ENCODE measurements at places on chromosomes 7 and 10.

DNA sequence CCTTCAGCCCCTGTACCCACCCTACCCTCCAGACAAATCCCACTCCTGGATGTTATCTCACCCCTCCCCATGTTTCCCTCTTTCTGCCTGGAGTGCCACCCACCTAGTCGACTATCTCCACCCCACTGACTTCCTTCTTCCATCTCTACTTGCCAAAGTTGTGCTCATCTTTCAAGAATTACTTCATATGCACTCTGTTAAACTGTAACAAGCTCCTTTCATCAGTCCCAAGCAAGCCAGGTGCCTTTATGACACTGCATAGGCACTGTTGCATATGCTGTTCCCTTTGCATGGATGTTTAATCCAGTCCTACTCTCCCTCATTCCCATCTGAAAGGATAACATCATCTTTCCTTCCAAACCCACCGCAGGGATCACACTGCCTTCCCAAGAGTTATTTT is 8.9 kb upstream of the CDK1 start:
- no peak for DNase-seq

DNA sequence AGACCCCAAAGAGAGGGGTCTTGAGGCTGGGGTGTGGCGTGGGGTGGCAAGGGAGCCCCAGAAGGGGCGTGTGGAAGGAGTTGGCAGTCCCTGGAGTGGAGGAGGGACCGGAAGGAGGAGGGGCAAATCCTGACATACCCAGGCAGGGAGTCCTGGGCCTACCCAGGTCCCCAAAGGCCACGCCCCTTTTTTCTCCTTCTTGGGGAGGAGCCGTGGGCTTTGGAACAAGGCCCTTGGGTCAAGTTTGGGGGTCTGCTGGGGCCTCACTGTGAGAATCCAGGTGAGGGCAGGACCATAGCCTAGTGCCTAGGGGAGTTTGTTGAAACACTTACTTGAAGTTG is 1.2 kb upstream of the SMARCD3 start:
- DNase-seq = no peak

- no peak for DNase-seq
Measured at GRCh38 chr10:71316786-71317160, 2.3 kb upstream of the SLC29A3 start.

GRCh38 chr10:25944771-25945170 is 10.7 kb downstream of the MYO3A start:
- no peak for DNase-seq

GRCh38 chr7:86372262-86372661 is 271.4 kb upstream of the GRM3 start:
- DNase-seq = no peak

GRCh38 chr7:101362334-101363195 is at the start of gene COL26A1:
TSS of gene COL26A1 (plus strand) at chr7:101362875. CDS start at chr7:101363033, 158 bp downstream.
- DNase-seq = no peak

- DNase-seq = no peak
Measured at GRCh38 chr10:33653584-33654367, 319.3 kb upstream of the NRP1 start.

DNA sequence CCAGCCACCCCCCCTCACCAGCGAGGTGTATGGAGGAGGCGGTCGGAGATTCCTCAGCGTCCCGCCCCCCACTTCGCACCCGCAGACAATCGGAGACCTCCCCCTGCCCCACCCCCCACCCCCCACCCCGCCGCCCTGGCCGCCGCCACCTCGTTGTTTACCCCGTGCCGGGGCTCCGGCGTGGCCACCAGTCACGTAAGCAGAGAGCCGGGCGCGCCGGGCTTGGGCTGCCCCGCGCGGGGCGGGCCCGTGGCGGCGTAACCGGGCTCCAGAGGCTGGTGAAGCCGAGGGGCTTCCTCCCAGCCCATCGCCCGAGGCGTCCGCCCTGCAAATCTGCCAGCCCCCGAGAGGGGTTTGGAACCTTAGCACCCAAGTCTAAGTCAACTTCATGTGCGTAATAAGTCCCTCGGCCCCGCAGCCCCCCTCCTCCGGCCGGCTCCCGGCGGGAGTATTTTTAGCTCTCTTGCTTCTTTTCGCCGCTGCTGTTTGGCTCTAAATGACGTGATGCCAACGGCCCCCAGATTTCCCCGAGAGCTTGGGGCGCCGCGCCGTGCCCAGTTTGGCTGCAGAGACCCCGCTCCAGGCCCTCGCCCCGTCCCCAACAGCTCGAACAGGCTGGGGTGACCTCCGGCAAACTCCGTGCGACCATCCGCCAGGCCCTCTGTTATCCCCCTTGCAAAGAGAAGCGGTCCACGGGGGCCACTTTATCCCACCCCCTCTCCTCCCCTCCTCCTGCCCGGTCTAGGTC is 2.7 kb downstream of the MXI1 start:
- no peak for DNase-seq

- no peak for DNase-seq
Measured at GRCh38 chr7:31049005-31049765, 2.9 kb upstream of the ADCYAP1R1 start.

GRCh38 chr7:112290065-112290464 is 83.6 kb downstream of the ZNF277 start:
- DNase-seq = no peak
